ENCODE measurements at places on chromosomes 7 and 10.
A peak's percentile ranks its signal among the peaks of the same experiment; 100 is the strongest.

GRCh38 chr10:91198781-91199180, 21.7 kb upstream of the PCGF5 start:
- no peak for DNase-seq

- DNase-seq: no peak
These were observed 17.5 kb upstream of the PALS2 start for GRCh38 chr7:24555719-24556118.

GRCh38 chr7:94039368-94040035, 35.3 kb upstream of the BET1 start:
- no peak for DNase-seq

DNA sequence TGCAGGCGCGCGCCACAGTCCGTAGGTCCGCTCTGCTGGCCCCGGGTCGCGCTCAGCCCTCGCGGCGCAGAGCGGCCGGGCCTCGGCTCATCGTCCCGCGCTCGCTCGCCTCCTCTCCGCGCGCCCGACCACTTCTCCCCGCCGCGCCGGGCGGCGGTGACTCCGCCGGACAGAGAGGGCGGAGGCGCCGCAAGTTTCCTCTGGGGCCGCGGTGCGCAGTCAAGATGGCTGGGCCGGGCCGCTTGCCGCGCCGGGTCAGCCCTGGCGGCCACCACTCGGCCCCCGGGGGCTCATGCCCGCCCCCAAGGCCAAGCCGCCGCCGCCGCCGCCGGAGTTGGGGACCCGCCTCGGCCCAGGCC, 441 bp downstream of the FZD8 start:
- DNase-seq: no peak

DNA sequence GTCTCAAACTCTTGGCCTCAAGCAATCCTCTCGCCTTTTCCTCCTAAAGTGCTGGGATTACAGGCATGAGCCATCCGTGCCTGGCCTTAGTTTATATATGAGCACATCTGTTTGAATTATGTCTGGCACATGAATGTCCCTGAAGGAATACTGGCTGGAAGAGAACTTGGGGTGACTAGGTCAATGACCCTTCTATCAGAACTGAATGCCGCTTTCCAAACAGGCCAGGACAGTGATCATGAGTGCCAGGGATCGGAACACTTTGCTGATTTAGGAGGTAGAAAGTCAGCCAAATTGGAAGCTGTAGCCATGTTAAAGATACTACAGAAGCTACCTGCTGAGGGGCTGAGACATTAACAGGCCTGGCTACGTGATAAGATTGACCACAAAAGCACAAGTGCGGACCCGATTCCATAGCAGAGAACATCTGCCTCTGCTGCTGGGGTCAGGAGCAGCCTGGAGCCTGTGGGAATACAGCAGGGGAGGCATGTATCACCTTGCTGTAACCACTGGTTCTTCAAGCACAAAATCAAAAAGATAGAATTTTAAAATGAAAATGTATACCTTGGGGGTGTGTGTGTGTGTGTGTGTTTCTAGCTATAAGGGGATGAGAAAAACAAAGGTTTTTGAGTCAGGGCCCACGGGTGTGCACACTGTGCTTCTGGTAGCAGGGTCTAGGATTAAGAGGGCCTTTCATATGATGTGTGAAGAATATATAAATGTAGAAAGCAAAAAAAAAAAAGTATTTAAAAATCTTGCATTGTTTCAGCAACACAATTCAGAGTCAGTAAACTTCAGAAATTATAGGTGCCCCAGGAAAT, 293.7 kb downstream of the BBS9 start:
- no peak for DNase-seq

GRCh38 chr10:44847110-44847509, 64.0 kb upstream of the TMEM72 start:
- no peak for DNase-seq

GRCh38 chr10:79471776-79472175, 26.4 kb upstream of the ZCCHC24 start:
- no peak for DNase-seq

DNA sequence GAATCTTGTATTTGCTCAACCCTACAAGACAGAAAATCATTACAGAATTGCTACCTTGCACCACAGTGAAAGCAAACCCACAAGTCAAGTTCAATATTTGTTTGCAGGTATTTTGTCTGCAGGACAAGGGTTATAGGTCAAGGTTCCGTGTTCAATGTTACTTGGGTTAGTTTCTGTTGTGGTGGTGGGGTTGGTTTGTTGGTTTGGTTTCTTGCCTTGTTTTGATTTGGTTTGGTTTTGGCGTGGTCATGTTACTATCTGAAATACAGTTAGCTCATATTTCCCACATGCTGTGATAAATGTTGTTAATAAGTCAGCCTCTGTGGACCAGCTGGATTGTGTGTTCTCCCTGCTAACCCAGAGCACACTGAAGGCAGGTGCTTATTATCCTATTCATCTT, 75.6 kb upstream of the INSIG1 start:
- no peak for DNase-seq

DNA sequence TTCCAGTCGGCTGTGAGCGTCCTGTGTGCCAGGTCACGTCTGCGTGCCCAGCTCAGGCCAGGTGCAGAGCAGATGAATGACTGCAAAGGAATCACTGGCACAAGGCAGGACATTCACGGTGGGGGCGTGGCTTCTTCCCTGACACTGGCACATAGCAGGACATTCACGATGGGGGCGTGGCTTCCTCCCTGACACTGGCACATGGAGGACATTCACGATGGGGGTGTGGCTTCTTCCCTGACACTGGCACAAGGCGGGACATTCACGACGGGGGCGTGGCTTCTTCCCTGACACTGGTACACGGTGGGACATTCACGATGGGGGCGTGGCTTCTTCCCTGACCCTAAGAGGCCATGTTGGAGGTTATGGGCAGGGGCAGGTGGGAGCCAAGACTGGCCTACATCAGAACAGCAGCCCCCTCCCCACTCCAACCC, 64.3 kb downstream of the MYL10 start:
- DNase-seq: no peak

DNA sequence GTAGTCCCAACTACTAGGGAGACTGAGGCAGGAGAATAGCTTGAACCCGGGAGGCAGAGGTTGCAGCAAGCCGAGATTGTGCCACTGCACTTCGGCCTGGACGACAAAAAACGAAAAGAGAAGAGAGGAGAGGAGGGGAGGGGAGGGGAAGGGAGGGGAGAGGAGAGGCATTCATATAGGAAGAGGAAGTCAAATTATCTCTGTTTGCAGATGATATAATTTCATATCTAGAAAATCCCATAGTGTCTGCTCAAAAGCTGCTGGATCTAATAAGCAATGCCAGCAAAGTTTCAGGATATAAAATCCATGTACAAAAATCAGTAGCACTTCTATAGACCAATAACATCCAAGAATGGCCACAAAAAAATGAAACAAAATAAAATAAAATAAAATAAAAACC, 120.3 kb downstream of the LMBR1 start:
- no peak for DNase-seq

DNA sequence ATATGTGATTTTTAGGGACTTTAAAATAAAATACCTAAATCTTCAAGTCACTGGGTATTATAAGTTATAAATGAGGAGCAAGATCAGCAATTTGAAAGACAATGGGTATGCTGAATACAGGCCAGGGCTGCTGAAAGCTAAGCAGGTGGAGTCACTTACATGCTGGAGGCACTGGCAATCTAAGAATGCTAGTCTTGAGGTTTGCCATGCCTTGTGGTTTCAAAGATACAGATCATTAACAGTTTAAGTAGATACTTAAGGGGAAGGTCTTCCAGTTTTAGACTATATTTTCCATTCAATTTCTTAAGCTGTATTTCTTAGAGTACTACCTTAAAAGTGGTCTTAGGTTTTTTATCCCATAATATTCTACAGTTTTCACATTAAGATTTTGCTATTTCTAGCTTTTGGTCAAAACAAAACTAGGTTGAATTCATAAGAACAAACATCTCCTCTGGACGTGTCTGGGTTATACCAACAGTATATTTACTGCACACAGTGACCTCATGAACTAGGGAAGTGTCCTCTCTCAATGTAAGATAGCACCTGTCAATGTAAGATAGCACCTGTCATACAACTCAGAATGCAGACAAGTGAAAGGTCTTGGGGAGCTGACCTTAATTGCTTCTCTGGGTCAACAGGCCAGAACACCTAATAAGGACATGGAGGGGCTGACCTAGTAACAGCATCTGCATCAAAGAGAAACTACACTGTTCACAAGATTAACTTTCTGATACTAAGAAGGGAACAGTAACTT, 2.0 kb downstream of the SRI start:
- no peak for DNase-seq

DNA sequence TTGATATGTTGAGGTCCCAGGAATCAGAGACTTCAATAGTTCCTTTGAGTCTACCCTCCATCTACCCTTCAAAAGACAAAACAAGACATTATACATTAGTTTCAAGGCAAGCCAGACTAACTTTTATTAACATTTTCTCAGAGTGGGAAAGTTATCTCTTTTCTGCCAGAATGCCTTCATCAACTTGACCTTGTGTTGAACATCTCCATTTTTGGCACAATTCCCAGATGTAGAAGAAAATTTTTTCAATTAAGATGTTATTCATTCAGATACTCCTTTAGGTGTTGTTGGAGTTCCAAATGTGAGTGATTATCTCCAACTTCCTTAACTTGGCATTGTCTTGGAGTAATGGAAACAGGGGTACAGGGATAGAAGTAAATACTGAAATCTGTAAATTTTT, 59.1 kb downstream of the NRF1 start:
- no peak for DNase-seq

DNA sequence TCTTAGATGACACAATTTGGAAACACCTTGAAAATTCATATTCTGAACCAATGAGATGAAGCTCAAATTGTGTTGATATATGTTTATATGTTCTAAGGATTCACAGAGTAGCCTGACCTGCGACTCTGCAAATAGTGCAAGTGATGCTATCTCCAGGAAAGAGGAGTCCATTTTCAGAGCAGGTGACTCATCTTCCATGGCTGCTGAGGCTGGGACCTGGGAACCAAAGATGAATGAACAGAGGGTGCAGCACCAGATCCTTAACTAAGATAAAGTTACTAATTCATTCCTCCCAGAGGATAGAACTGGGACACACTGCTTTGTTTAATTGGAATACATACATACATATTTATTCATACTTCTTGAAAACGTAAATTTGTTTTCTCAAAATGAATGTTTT, 240.6 kb upstream of the SEMA3C start:
- no peak for DNase-seq

GRCh38 chr7:16874066-16874465, 7.7 kb downstream of the AGR3 start:
- DNase-seq: no peak

DNA sequence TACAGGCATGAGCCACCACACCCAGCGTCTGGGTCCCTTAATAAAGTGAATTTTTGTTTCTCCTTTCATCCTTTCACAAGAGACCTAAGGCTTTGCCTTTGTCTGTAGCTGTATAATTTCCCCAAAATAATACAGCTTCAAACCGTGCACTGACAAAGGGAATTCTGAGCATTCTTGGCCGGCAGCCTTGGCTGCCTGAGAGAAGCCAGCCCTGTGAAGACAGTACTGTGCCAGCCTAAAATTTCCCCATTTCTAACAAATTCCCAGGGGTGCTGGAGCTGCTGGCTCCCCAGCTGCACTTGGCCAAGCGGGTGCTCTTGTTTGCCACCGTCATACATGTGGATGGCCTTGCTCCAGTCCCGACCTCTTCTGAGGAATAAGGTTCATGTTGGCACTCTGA, 106.2 kb downstream of the ZMYND11 start:
- no peak for DNase-seq

DNA sequence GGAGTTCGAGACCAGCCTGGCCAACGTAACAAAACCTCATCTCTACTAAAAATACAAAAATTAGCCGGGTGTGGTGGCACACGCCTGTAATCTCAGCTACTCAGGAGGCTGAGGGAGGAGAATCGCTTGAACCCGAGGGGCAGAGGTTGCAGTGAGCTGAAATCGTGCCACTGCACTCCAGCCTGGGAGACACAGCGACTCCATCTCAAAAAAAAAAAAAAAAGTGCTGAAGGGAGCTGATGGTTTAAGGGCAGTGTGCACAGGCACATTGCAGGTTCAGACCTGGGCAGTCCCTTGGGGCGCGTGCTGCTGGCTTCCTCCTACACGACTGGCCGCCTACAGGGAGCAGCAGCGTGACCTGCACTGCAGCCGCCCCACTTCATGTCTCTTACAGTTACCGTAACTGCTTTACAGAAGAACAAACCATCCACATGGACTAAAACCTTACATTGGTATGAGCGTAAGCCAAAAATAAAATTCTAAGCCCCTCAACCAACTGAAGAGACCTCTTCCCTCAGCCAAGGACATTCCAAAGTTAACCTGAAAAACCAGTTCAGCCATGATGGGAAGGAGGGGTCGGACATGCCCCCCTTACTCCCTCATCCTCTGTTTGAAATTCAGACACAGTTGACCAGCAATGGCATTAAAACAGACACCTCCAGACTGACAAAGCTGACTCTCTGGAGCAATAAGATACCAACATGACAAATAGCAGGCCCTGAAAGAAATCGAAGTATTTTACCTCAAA, 262.2 kb downstream of the ZMYND11 start:
- no peak for DNase-seq

DNA sequence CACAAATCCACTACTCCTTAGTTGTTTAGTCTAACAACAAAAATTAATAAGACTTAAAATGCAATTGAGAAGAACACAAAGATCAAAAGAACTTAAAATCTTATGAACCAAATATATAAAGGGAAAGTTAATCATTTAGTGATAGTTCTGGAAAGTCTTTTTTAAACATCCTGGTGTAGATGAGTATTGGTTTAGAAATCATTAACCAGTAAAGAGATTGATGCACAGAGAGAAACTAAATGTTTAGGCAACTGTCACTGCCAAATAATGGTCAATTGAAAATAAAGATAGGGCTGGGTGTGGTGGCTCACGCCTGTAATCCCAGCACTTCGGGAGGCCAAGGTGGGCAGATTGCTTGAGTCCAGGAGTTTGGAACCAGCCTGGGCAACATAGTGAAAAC, 44.9 kb downstream of the SP8 start:
- no peak for DNase-seq

- DNase-seq: peak; percentile 41
These were observed at the start of gene PWWP2B for GRCh38 chr10:132397036-132397541. Gene PWWP2B, plus strand, starts transcription at chr10:132397200. Its CDS starts 27 bp downstream, at chr10:132397227.

GRCh38 chr7:140694592-140694991, 1.9 kb upstream of the NDUFB2 start:
- no peak for DNase-seq

GRCh38 chr7:112105584-112106530, 100.3 kb downstream of the DOCK4 start:
- DNase-seq: no peak

GRCh38 chr7:29620556-29620930, 56.9 kb downstream of the PRR15 start:
- no peak for DNase-seq

DNA sequence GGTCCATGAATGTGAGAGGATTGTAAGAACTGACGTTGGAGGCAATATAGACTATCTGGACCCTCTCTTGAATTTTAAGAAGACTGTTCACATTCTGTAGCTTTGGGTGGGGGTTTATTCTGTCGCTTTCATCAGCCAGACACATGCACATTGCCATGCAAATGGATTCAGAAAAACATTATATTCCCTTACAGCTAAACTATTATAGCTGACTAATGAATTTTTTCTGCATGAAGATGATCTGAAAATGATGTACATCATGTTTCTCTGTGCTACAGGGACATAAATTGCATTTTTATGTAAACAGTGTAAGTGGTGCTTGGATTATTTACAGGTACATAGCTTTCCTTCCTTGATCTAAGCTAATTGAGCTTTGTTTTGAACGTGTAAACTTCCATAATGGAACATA, 1.5 kb downstream of the MET start:
- DNase-seq: no peak
